MV-4-11 (cell line): ENCODE measurements at places on chromosomes 11 and 22.

DNA sequence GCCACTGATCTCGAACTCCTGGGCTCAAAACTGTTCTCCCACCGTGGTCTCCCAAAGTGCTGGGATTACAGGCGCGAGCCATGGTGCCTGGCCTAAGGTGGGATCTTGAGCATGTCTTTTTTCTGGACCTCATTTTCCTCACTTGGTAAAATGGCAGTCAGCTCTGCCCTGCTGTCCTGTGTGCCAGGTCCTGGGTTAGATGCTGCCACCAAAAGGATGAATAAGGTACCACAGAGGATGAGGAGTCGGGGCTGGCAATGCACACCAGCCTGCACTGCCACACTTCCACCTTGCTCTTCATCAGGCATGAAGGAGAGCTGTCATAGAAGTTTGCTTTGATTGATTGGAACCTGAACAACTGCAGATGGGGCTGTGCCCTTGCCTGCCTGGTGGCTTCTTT lies 32.3 kb downstream of the ACO2 start:
- peak; percentile 29 for DNase-seq

DNA sequence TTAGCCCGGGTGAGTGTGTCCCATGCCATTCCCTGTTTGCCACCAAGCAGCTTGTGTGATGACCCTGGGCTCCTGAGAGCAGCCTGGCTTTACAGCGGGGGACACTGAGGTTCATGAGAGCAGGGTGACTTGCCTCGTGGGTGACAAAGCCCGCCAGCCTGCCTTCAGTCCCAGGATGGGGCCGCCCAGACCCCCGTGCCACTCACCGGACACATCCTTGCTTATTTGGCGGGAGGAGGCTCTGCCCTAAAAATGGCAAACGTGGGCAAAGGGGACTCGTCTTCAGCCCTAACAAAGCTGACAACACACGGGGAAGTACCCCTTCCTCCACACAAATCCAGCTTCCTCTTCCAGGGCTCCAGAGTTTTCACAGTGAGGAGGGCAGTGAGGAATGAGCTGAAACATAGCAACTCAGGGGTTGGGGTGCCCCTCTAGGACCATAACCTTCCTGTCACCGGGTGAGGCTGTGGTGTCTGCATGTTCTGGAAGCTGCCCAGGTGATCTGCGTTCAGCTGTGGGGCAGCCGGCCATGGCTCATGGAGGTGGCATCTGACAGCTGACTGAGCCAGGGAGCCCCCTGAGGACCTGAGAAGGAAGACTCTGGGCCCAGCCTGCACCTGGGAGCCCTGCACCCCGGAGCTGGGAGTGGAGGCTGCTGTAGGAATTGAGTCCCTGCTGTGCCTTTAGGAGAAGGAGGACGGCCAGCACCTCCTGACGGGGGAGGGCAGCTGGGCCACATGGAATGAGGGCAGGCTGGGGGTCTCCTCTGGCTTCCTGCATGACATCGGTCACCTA lies 16.7 kb downstream of the RIBC2 start:
- DNase-seq, result no peak

DNA sequence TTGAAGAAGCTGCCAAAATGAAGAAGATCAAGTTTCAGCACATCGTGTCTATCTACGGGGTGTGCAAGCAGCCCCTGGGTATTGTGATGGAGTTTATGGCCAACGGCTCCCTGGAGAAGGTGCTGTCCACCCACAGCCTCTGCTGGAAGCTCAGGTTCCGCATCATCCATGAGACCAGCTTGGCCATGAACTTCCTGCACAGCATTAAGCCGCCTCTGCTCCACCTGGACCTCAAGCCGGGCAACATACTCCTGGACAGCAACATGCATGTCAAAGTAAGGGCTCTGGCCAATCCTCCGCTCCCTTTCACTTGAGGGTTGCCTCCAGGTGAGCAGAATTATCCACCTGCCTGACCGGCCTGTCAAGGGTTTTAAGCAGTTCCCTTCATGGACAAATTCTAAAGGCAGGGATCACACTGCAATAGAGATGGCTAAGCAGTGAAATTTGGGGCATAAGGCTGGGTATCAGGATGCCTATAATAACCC lies 6.0 kb downstream of the ANKK1 start:
- DNase-seq, result no peak

- DNase-seq, result no peak
Measured at GRCh38 chr11:111540937-111541253, 375 bp downstream of the LAYN start.

- DNase-seq, result no peak
Measured at GRCh38 chr11:6307876-6308275, 12.4 kb downstream of the CAVIN3 start.

GRCh38 chr11:65444314-65445051 lies 21.9 kb downstream of the NEAT1 start:
- DNase-seq, result no peak

- DNase-seq, result no peak
Measured at GRCh38 chr11:46913484-46913883, 4.9 kb downstream of the LRP4 start.

GRCh38 chr11:70128435-70128906 lies 50.4 kb downstream of the ANO1 start:
- DNase-seq, result no peak

- peak; percentile 50 for DNase-seq
Measured at GRCh38 chr11:73412308-73412707, 36.1 kb downstream of the RELT start.
